ENCODE measurements at places on chromosomes 11 and 22.
A peak's percentile ranks its signal among the peaks of the same experiment; 100 is the strongest.

GRCh38 chr11:74678041-74678440, 53.2 kb downstream of the CHRDL2 start:
- DNase-seq = no peak

GRCh38 chr11:12353534-12353933, 23.8 kb upstream of the PARVA start:
- DNase-seq = no peak

DNA sequence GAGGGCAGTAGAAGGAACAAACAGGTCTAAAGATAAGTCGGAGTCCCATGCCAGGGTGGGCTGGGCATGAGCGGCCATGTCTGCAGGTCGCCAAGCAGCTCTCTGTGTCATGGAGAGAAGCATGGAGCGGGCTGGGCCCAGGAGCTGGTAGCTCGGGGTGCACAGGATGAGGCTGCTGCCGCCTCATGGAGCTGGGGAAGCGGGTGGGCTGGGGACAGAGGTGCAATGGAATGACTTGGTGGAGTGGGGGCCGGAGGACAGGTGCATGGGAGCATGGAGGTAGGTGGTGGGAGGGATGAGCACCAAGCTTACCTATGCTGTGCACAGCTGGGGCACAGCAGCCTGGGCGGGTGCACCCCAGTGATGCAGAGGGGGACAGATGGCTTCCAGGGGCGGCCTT, 3.6 kb downstream of the NRXN2 start:
- DNase-seq = no peak

DNA sequence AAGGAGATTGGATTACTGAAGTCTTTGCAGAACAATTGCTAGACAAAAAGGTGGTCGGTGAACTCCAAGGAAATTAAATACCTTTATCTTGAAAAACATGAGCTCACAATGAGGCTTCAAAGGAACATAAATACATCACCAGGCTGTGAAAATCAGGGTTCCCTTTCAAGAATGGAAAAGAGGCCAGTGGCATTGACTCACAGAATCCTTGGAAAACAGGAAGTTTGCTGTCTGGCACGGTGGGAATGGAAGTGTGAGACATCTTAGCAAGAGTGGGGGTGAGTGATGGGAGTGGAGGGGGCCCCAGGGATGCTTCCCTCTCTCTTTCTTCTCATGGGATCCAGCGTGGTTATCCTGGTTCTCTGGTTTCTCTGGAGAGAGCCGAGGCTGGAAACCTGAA, 48.9 kb upstream of the TBCEL start:
- no peak for DNase-seq

DNA sequence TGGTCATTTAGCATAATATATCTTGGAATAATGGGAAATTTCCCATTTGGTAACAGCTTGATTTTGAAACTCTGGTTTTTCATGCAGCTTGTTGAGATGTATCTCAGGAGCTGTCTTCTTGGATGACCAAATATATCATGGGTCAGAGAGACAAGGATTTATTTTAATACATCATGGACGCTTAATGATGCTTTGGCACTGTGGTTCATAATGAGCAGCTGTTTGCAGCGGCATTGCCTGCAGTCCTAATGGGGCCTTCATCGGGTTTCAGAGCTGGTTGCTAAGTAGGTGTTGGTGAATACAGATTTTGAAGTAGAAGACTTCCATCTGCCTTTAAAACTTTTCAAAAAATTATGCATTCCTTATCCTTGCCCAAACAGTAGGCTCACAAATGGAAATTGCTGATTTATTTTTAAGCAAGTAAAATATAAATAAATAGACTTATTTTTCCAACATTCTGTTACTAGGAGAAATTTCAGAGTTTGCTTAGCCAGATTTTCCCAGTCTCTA, 389.5 kb upstream of the FAT3 start:
- no peak for DNase-seq

GRCh38 chr11:71977743-71978418, 20.8 kb upstream of the IL18BP start:
- DNase-seq = peak; percentile 46

GRCh38 chr11:129613071-129613470, 202.6 kb upstream of the TMEM45B start:
- no peak for DNase-seq

DNA sequence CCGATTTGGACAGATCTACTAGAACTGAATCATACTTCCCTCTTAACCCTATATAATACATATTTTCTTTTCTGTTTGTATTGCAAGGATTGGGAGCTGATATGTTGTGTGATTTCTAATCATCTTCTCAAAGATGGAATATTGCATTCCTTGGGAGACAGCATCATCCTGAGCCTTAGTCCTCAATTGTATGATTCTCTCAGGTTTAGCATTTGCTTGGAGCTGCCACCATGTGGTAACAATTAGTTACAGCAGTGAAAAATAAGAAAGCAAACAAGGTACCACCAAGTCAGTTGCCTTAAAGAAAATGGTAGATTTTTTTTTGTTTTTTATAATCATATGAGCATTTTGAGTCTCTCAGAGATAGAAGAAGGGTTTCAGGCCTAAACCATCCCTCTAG, 11.9 kb downstream of the SNX19 start:
- no peak for DNase-seq

- DNase-seq = peak; percentile 59
These were observed 117.4 kb upstream of the BID start for GRCh38 chr22:17891481-17892167.

DNA sequence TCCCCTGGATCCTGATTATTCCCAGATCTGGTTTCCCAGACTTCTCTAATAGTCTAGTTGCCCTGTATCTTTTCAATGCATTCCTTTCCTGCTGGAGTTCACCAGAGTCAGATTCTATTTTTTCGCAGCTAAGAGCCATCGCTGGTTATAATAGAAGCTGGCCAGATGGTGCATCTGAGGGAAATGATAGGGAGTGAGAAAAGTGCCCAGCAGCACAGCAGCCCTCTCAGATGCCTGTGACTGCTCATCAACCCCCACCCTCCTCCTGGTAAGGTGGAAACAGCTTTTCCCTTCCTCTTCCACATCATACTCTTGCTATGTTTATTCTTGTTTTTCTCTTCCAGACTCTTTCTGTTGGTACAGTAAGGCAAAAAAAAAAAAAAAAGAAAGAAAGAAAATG, 12.8 kb downstream of the OR8A1 start:
- DNase-seq = peak; percentile 4

GRCh38 chr11:43992183-43992582, 49.7 kb downstream of the C11orf96 start:
- DNase-seq = no peak

GRCh38 chr11:68542617-68543016, 82.1 kb downstream of the PPP6R3 start:
- no peak for DNase-seq

DNA sequence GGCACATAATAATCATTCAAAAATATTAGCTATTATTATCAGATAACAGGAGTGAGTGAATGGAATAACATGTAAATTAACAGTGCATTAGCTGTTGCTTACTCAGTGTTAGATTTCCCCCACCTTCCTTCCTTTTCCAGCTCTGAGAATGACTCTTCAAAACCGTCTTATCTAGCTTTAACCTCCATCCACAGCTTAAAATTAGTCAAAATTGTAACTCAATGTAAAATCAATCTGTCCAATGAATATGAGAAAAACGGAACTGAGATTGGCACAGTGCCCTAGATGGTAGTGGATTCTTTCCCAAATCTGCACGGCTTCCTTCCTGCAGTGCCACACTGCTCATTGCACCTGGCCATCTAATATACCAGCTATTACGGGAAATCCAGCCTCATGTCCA, 156.8 kb upstream of the BDNF start:
- no peak for DNase-seq

DNA sequence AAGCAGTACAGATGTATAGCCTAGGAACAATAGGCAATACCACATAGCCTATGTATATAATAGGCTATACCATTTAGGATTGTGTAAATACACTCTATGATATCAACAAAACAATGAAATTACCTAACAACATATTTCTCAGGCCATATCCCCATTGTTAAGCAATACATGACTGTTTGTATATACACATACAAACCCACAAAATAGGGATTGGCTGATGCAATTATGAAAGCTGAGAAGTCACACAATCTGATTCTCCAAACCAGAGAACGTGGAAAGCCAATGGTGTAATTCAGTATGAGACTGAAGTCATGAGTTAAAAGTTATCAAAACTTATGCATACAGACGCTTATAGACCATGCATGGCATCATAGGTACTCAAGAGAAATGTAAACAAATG, 700.1 kb upstream of the RAG2 start:
- no peak for DNase-seq

DNA sequence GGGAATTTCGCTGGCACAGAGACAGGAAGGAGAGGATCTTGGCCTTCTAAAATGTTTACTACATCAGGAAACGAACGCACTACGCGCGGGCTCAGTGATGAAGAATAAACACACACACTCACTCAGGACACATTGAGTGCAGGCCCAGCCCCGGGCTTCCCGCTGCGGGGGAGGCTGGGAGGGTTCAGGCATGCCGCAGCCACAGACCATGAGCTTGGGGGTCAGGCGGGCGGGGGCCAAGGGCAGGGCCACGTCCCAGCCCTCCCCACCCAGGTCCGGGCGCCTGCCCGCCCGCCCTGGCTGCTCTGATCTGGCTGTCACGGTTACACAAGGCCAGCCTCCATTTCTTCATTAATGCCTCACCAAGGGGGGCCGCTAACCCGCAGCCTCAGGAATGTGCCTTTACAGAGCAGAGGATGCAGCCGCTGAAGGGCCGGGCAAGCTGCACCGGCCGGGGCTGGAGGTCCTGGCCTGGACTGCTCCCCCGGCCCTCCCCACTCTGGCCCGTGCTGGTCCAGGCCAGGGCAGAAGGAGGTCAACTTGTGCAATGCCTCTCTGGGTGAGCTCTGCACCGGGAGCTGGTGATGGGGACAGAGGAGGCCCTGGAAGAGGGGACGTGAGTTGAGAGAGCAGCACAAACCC, 41.7 kb downstream of the IGF2 start:
- no peak for DNase-seq

- DNase-seq = no peak
These were observed 6.7 kb upstream of the BRSK2 start for GRCh38 chr11:1382831-1383607.

- no peak for DNase-seq
These were observed 11.5 kb downstream of the BMAL1 start for GRCh38 chr11:13289081-13289480.

GRCh38 chr11:36328966-36329673, 33.0 kb downstream of the PRR5L start:
- DNase-seq = no peak

- no peak for DNase-seq
These were observed 911 bp downstream of the A4GALT start for GRCh38 chr22:42719656-42720262.

- no peak for DNase-seq
These were observed 388 bp downstream of the TMEM121B start for GRCh38 chr22:17120711-17121232.

DNA sequence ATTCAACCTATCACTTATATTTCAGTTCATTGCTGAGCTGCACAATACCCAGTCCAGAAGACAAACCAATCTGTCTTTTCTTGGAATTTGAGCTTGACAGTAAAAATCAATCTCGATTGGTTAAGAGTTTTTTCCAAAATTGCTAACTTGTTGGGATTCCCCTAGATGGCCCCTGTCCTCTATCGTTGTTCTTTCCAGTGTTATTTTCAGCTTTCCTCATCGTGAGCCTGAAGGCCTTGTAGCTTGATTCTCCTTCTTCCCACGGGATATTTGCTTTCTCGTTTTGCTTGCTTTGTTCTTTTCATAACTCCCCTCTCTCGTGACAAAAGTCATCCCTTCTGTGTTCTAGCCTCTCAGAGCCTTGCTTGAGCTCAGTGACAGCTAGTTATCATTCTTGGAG, 3.1 kb downstream of the OR8B8 start:
- no peak for DNase-seq

- peak; percentile 89 for DNase-seq
These were observed 4.2 kb downstream of the ARHGAP1 start for GRCh38 chr11:46696212-46696558.

DNA sequence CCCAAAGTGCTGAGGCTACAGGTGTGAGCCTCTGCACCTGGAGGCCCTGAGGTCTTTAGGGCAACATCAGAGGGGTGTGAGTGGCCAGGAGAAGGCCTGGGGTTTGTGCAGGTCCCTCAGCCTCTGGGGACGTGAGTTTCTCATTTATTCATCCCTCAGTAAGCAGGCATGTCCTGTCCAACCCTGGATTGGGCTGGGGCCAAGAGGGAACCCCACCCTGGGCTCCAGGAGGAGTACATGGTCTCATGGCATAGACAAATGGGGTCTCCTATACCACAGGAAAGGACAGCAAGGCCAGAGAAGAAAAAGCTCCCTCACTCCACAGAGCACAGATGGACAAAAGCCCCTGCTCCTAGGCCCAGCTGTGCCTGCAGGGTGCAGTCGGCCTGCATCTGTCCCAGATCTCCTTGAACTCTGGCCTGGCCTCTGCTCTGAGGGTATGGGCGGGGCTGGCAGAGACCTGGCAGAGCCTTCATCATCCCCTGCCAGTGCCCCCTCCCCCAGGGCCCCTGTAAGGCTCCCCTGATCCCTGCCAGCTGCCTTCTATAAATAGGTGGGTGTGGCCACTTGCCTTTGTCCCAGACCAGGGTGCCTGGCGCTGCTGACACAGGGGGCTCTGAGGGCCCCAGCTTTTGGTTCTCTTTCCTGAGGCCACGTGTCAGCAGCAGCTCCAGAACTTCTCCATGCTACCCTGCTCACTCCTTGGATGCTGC, 34.6 kb downstream of the A4GALT start:
- peak; percentile 6 for DNase-seq

- no peak for DNase-seq
These were observed 76.6 kb upstream of the UCP3 start for GRCh38 chr11:74085542-74085892.

DNA sequence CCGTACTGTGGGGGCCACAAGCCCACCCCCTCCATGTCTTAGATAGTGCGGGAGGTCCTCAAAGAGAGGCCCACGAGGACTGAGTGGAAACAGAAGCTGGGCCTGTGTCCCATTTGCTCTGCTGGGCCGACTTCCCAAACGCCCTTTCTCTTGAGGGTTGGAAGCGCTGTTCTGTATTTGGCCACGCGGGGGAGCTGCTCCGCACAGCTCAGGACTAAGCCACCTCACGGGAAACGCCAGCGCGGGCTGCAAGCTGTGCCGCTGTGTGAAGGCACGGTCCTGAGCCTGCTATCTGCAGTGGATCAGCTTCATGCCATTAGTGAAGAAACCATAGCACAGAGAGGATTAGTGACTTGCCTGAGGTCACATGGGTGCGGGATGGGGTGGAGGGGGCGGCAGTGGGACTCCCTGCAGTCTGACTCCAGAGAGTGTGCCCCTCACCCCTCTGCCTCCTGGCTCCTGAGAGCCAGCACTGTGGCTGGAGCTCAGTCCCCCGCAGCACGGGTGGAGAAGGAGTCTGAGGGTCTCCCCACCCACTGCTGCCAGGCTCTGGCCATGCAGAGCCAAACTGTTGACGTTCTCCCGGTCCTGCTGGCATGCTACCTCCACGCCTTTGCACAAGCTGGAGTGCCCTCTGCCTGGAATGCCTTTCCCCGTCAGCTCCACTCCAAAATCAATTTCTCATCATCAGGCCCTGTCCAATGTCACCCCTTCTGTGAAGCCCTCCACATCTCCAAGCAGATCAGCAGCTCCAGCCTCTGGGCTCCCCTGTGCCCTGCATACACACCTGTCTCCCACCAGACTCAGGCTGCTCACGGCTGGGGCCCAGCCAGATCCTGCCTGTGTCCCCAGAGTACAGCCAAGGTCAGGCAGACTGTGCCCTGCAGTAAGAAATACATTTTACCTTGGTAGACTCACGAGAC, 51.5 kb upstream of the LRRC32 start:
- DNase-seq = peak; percentile 71

Data from NCI-H1694 (cell line).